Right atrium auricular region (tissue), 2 donors: ENCODE measurements at places on chromosomes 5 and 9. TPM values are rescaled to one million over a fixed set of nuclear protein-coding genes. Genes with fewer than 3 reads are reported as not detected.
A peak's percentile ranks its signal among the peaks of the same experiment; 100 is the strongest.

DNA sequence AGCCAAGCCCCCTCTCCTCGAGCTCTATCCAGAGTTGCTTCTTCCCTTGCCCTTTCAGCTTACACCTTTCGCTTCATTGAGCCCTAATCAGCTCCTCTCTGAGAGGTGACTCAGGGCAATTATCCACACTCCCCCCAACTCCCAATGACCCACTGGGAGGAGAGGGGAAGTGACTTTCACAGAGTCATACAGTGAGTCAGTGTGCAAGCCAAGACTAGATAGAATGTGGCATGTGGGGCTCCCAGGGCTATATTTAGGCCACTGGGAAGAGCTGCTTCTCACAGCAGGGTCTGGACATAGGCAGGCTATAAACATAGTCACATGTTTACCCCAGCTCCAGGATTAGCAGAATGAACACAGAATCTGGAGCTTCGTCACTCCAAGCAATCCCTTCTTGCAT is 57.4 kb downstream of the NRG2 start:
- no peak for DNase-seq
- H3K27me3 ChIP-seq = no peaks in the 10 kb centered on the region
- peaks cover 18% of the 10 kb centered on the region for H3K4me1 ChIP-seq
- H3K27ac ChIP-seq = peak overlapping the region; percentile 16
- no peak overlapping the region for H3K4me3 ChIP-seq

GRCh38 chr5:126373375-126374108 is 49.7 kb upstream of the GRAMD2B start:
- no peak overlapping the region for H3K27ac ChIP-seq
- no peak for DNase-seq
- no peak overlapping the region for H3K4me3 ChIP-seq
- no peaks in the 10 kb centered on the region for H3K4me1 ChIP-seq
- no peaks in the 10 kb centered on the region for H3K27me3 ChIP-seq

DNA sequence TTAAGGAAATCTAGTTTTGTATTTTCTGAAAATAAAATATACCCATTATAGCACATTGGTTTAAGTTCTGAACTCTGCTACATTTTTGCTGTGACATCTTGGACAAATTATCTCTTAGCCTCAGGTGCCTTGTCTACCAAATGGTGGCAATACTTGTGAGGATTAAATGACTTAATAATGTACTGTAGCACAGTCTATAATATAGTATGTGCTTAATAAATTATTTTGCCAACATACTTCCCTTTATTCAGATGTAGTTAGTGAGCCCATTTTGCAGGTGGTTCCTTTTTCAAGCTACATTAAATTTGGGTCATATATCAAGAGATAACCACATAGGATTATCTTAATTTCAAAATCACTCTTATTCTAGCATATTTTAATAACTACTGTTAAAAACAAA is 3.2 kb downstream of the ETF1 start:
- H3K4me3 ChIP-seq = no peak overlapping the region
- H3K36me3 ChIP-seq = no peaks in the 10 kb centered on the region
- no peaks in the 10 kb centered on the region for H3K27me3 ChIP-seq
- no peaks in the 10 kb centered on the region for H3K4me1 ChIP-seq
- no peak overlapping the region for H3K27ac ChIP-seq
- no peak for DNase-seq

DNA sequence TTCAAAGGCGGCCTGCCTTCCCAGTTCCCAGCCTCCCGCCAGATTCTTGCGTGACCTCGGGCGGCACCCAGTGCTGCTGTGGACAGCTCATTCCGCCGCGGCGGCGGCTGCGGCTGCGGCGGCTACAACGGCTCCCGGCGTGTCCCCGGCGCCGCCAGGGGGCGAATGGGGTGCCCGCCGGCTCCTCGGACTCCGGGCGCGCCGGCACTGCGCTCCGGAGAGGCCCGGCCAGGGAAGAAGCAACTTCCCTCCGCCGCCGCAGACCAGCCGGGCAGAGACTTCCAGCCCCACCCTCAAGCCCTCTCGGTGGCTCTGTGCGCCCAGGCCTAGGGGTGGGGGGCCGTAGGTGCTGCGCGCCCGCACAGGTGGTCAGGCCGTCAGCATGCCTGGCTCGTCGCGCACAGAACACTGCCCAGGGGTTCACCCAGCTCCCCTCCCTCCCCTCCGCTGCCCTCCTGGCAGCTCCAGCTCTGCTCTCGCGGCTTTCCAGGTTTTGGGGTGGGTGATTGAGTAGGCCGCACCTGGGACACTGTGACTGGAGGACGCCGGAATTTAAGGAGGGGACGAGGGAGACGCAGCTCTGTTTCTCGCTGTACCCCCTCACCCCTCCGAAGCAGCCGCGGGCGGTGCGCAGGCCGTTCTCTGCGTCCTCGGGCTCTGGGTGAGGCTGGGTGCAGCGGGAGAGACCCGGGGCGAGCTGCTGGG is 20.2 kb downstream of the IGIP start:
- H3K27me3 ChIP-seq = no peaks in the 10 kb centered on the region
- H3K36me3 ChIP-seq = no peaks in the 10 kb centered on the region
- peak overlapping the region; percentile 1 for H3K27ac ChIP-seq
- peak; percentile 77 for DNase-seq
- peak overlapping the region; percentile 52 for H3K4me3 ChIP-seq

DROSHA gene
- total RNA-seq = 27.3 TPM

GAS1 gene
- 78.6 TPM for total RNA-seq

- H3K36me3 ChIP-seq = no peaks in the 10 kb centered on the region
- H3K4me3 ChIP-seq = no peak overlapping the region
- no peaks in the 10 kb centered on the region for H3K27me3 ChIP-seq
- no peak overlapping the region for H3K27ac ChIP-seq
- no peaks in the 10 kb centered on the region for H3K4me1 ChIP-seq
- no peak for DNase-seq
These were observed 615.0 kb upstream of the CHD1 start for GRCh38 chr5:99543841-99544240.

- DNase-seq = no peak
- H3K4me1 ChIP-seq = no peaks in the 10 kb centered on the region
- H3K36me3 ChIP-seq = no peaks in the 10 kb centered on the region
- no peaks in the 10 kb centered on the region for H3K27me3 ChIP-seq
These were observed 31.1 kb upstream of the PCA3 start for GRCh38 chr9:76733096-76733495.

CAVIN4 gene
- total RNA-seq = 41.2 TPM

- no peak overlapping the region for H3K4me3 ChIP-seq
- H3K36me3 ChIP-seq = no peaks in the 10 kb centered on the region
- H3K27me3 ChIP-seq = no peaks in the 10 kb centered on the region
- no peak overlapping the region for H3K27ac ChIP-seq
- no peaks in the 10 kb centered on the region for H3K4me1 ChIP-seq
These were observed 127.1 kb downstream of the DIRAS2 start for GRCh38 chr9:90515510-90515909.

TLE4 gene
- 18.9 TPM for total RNA-seq

PCDHB4 gene
- total RNA-seq = 1.6 TPM

- DNase-seq = no peak
- no peak overlapping the region for H3K4me3 ChIP-seq
- H3K27ac ChIP-seq = no peak overlapping the region
- H3K27me3 ChIP-seq = no peaks in the 10 kb centered on the region
- no peaks in the 10 kb centered on the region for H3K36me3 ChIP-seq
- no peaks in the 10 kb centered on the region for H3K4me1 ChIP-seq
These were observed 162.2 kb downstream of the GLIS3 start for GRCh38 chr9:4137681-4138099.

DNA sequence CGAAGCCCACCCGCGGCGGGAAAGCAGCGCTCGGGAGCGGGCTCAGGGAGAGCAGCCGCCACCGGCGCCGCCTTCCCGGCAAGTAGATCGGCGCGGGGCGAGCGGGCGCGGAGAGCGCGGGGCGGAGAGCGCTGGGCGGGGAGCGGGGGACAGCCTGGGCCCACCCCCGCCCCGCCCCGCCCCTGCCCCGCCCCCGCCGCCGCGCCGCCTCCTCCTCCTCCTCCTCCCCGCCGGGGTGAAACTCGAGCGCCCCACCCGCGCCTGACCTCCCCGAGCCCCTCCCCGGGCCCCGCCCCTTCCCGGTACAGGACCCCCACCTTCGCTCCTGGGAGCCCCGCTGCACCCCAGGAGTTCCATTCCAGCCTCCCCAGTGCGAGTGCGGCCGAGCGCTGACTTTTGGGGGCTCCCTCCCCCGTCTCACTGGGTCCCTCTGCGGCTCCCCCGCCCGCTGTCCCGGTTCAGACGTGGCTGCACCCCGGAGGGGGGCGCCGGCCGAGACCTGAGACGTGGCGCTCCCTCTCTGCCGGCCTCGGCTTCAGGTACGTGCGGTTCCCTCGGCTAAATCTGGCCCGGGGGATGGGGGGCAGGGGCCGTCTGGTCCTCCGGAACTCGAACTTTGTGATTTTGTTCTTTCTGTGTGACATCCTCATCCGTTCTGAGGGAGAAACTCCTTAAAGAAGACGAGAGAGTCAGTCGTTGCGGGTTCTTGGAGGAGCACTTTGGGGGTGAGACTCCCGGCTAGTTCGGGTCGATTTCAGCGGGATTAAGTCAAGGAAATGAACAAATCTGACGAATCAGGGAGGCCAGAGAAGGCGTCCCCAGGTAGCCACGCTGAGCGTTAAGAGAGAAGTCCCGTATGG is at the start of gene SEMA5A:
TSS of gene SEMA5A (minus strand) at position 84 of the 860 bp plus-strand sequence. CDS start 166,129 bp downstream, outside the sequence.
- no peak for DNase-seq
- H3K4me1 ChIP-seq = no peaks in the 10 kb centered on the region
- H3K27ac ChIP-seq = peak within 1 kb of the TSS; percentile 95
- no peaks in the 10 kb centered on the region for H3K27me3 ChIP-seq
- H3K36me3 ChIP-seq = peaks cover 8% of the 10 kb centered on the region

DNA sequence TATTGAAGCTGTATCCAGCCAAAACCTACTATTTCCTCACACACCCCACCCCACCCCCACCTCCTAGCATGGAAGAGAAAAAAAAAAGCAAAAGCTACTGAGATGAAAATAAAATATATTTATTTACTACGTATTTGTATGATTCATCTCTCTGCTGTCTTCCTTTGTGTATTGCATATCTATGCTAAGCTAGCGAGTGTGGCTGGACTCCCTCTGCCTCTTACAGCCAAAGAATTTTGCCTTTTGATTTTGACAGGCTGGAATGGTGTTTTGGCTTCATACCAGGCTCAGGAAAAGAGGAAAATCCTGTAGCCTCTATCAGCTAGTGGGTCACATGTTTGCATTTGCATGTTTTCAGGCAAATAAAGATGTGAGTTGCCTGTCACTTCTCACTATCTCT is 2.2 kb downstream of the ABLIM3 start:
- peak overlapping the region; percentile 87 for H3K4me3 ChIP-seq
- DNase-seq = no peak
- no peaks in the 10 kb centered on the region for H3K36me3 ChIP-seq

GRCh38 chr5:33509036-33509435 is 68.3 kb downstream of the TARS1 start:
- no peaks in the 10 kb centered on the region for H3K27me3 ChIP-seq
- no peaks in the 10 kb centered on the region for H3K36me3 ChIP-seq
- no peak overlapping the region for H3K27ac ChIP-seq
- no peak overlapping the region for H3K4me3 ChIP-seq
- H3K4me1 ChIP-seq = no peaks in the 10 kb centered on the region
